Stimulated activated CD4-positive, alpha-beta T cell treated with anti-CD3 and anti-CD28 coated beads, Interleukin-12 subunit alpha, Interleukin-12 subunit beta, amount 100 ng/mL, for 24 hours (primary cell): ENCODE measurements at places on chromosomes 1 and 21.
A peak's percentile ranks its signal among the peaks of the same experiment; 100 is the strongest.

DNA sequence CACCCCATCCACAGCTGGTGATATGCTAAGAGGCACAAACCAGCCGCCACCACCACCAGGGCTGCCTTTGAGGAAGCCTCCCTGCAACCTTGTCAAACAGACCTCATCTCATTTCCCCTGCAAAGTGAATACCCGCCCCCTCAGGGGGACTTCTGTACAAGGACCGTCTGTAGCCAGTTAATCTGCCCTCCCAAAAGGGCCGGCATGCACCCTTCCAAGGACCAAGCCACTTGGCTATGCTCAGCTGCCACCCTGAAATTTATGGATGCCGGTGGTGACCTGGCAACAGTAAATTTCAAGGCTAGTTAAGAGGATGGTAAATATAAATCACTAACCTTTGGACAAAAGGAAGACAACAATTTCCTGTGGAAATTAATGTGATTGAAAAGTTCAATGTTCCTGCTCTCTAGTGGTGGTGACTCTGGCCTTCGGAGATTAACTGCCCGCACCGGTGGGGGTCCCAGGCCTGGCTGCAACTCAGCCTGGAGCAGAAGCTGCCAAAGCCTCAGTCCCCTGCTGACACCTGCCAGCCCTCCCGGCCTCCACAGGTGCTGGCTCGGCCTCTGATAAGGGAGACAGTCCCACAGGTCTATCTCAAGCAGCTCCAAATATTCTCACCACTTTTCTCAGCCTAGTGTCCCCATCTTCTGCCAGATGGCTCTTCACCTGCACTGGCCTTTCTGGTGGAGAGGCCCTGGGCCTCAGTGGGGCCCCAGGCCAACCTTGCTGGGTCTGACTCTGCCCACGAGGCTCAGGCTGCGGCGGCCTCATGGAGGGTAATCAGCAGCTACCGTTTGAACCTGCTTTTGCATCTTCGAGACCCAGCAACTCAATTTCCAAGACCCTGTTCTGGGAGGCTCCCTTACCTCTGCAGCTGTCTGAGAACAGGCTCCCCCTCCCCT, 12.2 kb downstream of the TMEM53 start:
- no peak for DNase-seq

GRCh38 chr1:229266274-229266673, 4.6 kb upstream of the RAB4A start:
- DNase-seq: no peak

DNA sequence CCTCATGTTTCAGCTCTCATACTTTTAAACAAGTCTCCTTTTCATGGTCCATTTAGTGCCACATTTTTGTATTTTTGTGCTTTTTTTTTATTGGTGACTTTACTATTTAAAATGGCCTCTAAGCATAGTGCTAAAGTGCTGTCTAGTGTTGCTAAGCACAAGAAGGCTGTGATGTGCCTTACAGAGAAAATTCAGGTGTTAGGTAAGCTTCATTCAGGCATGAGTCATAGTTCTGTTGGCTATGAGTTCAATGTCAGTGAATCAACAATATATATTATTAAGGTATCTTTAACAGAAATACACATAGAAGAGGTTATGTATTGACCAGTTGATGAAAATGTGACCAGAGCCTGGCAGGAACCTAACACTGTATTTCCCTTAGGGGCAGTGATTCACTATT, 12.8 kb upstream of the FUBP1 start:
- no peak for DNase-seq

DNA sequence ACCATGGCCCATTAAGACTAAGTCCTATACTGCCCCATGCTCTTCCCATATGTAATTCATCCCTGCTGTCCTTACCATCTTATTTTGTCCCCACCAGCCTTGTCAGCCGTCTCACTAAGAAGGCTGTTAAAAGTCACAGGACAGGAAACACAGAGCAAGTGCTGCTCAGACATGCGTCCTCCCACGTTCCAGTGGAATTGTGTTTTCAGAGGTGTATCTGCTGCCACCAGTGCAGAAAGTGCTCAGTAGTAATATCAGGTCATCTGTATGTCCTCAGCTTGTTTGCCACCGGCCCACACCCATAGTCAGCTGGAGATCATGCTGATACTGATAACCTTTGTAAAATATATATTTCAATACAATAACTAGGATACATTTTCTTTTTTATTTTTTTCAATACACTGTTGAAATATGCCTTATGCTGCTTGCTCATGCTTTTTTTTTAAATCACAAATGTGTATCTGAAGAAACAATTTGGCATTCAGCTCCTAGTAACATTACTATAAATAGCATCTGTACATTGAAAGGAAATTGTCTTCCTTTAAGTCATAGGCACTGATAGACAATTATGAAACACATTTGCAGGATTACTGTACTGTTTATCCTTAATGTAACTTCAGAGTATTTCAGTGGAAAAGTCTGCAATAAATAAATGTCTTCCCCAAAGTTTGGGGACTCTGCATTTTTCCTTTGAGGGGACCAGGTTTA, 156.9 kb downstream of the EDEM3 start:
- DNase-seq: no peak

GRCh38 chr1:169985757-169986156, 88.7 kb downstream of the KIFAP3 start:
- DNase-seq: no peak

DNA sequence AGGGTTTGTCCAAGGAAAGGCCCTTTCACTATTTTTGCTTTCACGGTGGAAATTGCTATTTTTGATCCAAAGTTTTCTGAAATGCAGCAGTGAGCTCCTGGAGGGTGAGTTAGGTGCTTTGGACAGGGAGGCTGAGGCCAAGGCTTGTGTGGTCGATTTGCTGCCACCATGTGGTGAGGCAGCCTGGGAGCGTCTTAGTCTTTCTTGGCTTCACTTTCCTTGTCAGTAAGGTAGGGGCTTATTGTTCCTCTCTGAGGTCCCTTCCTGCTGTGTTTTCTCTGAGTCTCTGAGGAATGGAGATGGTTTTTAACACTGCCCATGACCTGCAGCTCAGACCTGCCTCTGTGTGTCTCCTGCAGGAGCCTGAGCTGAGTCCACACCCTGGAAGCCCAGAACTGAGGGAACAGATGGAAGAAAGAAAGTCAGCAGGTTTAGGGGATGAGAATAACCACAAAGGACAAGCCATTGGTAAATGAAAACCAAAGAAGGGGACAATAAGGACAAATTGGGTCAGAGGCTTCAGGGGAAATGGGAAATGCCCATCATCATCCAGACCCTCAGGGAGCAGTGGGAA, 20.1 kb upstream of the S100A10 start:
- DNase-seq: no peak

- DNase-seq: no peak
Measured at GRCh38 chr1:74937176-74937575, 197.0 kb upstream of the LHX8 start.

GRCh38 chr1:157218671-157219070, 80.5 kb upstream of the ETV3 start:
- no peak for DNase-seq

GRCh38 chr1:114435088-114435715, 75.8 kb downstream of the TRIM33 start:
- DNase-seq: no peak

GRCh38 chr1:65572701-65573421, 152.4 kb downstream of the LEPR start:
- no peak for DNase-seq

DNA sequence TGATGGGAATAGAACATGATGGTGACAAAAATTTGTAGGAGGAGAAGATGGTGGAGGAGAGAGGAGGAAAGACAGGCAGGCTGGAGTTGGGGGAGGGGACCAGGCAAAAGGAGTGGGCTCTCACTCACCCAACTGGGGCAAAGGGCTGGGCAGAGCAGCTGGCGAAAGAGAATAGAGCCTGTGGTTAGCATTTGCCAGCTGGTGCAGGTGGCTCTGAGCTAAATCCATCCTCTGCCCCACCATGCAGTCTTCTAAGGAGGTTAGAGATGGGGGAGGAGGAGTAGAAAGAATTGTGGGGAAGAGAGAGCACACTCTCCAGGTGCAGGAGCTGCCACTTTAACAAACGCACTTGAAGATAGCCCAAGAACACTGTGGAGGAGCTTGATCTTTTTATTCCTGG, 27.6 kb upstream of the SLAMF1 start:
- DNase-seq: no peak

DNA sequence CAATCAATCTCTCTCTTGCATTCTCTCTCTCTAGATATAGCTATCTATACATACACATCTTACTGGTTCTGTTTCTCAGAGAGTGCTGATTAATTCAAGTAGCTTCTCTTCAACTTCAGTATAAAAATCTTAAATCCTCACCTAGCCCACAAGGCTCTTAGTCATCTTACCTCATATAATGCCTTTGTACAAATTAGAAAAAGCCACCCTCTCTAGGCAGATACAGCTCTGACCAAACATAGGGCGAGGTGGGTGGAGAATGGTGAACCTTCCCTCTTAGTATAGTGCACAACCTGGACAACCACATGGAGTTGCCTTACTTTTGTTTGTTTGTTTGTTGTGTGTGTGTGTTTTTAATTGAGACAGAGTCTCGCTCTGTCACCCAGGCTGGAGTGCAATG, 5.1 kb upstream of the INAVA start:
- no peak for DNase-seq

- DNase-seq: no peak
Measured at GRCh38 chr1:158327481-158327880, 3.9 kb downstream of the CD1B start.

DNA sequence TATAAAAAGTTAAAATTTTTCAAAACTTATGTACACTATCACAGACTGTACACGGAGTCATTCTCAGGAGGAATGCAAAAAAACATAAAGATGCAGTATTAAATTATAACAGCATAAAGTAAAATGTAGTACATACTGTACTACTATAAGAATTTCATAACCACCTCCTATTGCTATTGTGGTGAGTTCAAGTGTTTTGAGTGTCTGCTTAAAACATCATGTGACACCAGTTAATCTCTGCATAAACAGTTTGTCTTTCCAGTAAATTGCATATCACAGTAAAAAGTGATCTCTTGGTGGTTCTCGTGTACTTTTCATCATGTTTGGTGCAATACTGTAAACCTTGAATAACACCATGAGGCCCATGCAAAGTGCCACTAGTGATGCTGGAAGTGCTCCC, 45.2 kb downstream of the SDCCAG8 start:
- no peak for DNase-seq

DNA sequence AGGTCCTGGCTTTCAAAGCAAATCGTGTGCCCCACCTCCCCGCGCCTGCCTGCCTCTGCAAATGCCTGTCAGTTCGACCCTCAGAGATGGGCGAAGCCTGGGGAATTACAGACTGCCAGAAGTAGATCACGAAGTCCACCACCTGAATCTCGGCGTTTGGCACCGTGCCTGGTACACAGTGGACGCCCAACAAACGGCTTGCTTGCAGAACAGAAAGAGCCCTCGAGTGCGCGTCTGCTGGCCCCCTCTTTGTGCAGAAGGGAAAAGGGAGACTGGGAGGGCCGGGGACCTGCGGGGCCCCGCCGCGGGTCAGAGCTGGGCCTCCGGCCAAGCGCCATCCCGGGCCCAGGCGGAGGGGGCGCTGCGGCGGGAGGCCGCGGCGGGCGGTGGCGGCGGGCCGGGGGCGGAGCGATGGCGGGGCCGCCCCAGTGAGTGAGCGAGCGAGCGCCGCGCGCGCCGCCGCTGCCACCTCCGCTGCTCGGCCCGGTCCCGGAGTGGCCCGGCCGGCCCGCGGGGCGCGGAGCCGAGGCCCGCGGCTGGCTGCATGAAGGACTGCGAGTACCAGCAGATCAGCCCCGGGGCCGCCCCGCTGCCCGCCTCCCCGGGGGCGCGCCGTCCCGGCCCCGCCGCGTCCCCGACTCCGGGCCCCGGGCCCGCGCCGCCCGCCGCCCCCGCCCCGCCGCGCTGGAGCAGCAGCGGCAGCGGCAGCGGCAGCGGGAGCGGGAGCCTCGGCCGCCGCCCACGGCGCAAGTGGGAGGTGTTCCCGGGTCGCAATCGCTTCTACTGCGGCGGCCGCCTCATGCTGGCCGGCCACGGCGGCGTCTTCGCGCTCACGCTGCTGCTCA, at the start of gene ZDHHC18:
Gene ZDHHC18 (plus strand): TSS at position 428 of the 845 bp plus-strand sequence. CDS start 117 bp downstream, at position 545.
- DNase-seq: peak; percentile 55

DNA sequence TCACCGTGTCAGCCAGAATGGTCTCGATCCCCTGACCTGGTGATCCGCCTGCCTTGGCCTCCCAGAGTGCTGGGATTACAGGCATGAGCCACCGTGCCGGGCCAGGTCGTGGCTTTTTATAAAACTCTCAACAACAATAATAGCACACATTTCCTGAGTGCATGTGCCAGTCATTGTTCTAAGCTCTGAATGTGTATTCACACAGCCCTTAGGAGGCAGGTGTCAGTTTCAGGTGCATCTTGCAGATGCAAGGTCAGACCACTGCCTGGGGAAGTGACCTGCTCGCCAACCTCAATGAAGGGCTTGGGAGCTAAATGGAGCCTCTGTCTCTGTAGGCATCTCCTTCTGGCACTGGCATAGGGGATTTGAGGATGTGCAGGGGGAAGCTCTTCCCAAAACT, 1.6 kb upstream of the LEFTY2 start:
- DNase-seq: no peak

DNA sequence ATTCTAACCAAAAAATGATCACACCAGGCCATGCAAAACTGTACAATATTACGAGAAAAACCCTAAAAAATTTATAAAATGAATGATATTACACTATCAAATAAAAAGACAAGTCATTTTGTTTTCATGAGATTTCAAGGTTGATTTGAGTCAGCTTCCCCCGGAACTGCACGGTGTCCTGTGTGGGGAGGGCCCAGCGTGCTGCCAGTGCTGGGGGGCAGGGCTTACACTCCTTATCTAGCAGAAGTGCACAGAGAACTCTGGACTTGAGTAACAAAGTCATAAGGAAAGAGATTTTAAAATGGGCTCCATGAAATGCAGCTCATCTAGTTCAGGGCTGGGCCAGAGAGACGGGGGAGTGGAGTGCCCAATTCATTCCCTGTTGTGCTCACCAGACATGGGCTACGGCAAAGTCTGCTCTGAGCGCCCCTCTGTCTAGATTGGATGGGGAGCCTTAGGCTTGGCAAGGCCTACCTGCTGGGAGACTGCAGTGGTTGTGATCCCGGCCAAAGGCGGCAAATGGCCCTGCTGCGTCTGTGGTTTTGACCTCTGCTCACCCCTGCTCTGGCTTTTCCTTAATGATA, 50.1 kb downstream of the COQ8A start:
- DNase-seq: peak; percentile 37

- no peak for DNase-seq
Measured at GRCh38 chr1:167104256-167104633, 10.4 kb downstream of the STYXL2 start.

DNA sequence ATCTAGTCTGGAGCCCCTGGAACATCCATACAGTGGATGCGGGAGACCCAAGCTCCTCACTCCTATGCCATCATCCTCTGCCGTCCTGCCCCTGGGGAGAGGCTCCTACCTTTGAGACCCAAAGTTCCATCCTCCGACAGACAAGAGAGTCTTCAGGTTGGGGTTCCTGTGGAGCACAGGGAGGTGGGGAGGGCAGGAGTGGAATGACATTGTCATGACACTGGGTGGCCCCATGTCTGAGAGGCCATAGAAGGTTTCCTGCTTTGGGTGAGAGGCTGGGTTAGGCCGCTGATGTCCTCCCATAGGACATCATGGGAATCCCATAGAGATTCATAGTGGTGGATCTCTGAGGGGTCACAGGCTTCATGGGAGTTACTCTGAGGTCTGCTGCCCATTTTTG, 2.0 kb downstream of the CHI3L1 start:
- no peak for DNase-seq
